ENCODE measurements at places on chromosomes 11 and 22.
A peak's percentile ranks its signal among the peaks of the same experiment; 100 is the strongest.

- DNase-seq: no peak
These were observed 5.4 kb downstream of the ARAP1 start for GRCh38 chr11:72746821-72747220.

DNA sequence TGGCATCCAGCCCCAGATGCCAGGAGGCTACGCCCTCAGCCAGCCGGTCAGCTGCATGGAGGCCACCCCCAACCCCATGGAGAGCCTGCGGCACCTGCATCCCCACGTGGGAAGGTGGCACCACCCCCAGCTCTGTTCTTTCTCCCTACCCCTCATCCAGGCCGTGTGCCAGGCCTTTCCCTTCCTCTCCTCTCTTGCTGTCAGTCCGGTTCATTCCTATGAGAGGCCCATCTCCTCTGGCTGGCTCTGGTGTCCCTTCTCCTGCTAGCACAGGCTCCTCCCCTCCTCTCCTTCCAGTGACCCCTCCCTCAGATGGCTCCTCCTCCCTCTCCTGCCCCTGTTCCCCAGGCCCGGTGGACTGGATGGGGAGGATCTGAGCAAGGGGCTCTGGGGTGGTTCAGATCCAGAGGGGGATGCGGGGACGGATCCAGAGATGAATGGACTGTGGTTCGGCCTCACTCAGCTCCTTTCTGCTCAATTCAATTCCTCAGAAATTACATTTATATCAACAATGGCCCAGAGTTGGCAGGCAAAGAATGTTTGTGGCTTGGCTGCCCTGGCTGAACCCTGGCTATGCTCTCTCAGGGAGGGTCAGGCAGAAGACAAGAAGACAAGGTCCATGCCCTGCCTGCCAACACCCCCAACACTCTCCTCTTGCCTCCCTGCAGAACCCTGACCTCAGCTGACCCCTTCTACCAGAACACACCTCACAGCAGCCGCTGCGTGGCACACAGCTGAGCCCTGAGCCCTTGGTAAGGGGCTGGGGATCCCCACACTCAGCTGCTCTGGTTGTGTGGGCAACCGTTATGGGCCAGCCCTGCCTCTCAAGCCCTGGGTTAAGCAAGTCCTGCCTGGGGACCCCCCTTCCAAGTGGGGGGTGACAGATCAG lies 18.5 kb upstream of the LRRC10B start:
- no peak for DNase-seq

DNA sequence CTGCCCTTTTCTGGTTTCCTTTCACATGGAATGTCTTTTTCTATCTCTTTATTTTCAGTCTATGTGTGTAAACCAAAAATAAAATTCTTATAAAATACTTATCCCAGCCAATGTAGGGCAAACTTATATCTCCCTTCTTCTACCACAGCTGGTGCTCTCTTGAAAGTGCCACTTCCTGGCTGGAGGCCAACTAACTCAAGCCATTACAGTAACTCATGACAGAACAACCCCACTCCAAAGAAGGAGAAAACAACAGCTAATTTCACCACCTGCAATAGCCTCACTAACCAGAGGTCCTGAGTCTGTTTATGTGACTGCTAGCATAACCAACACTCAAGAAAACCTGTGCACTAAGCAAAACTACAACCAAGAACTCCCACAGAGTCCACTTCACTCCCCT lies 74.9 kb upstream of the DBX1 start:
- no peak for DNase-seq

GRCh38 chr11:129840236-129840635 lies 24.6 kb downstream of the TMEM45B start:
- DNase-seq: peak; percentile 15

DNA sequence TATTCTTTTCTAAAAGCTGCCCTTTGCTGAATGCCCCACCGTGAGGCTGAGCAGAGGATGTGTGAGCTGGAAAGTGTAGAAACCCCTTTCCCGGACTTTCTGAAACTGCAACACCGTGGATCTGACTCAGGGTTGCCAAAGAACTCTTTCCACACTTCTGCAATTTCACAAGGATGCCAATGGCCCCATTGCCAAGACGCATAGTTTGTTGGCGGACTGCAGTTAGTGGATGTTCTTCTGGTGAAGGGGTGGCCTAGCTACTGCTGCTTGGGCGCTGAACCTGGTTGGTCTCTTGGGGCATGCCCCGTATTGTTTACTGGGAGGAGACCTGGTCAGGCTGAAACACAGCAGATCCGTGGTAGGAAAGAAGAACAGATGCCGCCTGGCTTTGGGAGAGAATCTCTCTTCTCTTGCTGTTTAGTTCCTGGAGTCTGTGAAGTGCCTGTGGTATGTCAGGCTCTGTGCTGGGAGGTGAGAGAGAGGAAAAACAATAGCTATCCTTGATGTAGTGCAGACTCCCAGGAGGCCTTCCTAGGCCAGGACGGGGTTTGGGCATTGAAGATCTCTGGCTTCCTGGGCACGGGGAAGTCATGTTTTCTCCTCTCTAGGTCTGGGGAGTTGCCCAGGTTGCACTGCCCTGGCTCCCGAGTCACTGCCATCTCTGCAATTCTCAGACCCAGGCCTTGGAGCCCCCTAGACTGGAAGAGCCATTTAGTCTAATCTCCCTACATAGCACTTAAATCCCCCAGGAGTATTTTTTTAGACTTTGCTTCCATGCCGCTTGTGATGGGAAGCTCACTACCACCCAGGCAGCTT lies 26.9 kb downstream of the CD82 start:
- peak; percentile 94 for DNase-seq

DNA sequence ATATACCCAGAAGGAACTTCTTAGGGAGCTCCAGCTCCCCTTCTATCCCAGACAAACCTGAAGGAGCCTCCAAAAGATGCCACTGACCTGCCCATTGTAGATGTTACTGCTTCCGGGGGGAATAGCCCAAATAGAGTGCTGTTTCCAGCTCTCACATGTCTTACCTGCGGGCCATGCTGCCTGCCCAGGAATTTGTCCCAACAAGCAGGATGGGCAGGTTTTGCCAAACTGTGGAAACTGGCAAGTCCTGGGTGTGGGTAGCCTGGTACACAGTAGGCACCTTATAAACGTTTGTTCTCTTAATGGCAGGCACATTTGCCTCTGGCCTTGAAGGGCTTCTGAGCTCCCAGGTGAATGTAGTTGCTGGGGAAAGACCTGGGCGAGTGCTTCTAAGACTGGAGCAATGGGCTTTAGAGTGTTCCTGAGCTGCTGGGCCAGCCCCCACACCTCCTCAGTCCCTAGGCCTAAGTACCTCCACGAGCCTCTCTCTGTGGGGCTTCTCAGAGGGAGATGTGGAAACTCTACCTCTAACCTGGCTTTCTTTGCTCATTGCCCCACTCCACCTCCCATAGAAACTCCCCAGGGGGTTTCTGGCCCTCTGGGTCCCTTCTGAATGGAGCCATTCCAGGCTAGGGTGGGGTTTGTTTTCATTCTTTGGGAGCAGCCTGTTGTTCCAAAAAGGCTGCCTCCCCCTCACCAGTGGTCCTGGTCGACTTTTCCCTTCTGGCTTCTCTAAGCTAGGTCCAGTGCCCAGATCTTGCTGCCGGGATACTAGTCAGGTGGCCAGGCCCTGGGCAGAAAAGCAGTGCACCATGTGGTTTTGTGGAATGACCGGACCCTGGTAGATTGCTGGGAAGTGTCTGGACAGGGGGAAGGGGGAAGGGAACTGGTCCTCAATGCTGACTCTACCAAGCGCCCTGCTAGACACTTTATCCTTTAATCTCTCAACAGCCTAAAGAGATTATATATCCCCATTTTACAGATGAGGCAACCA lies 37.2 kb downstream of the LIMK2 start:
- no peak for DNase-seq

- no peak for DNase-seq
These were observed 111.7 kb downstream of the ADAMTS15 start for GRCh38 chr11:130560000-130560780.

Measured in inflammatory macrophage (primary cell).